Activated CD8-positive, alpha-beta memory T cell treated with anti-CD3 and anti-CD28 coated beads for 1 hour (primary cell): ENCODE measurements at places on chromosomes 4 and X.

GRCh38 chr4:187183826-187184225 lies 460.2 kb upstream of the FAT1 start:
- DNase-seq = no peak

DNA sequence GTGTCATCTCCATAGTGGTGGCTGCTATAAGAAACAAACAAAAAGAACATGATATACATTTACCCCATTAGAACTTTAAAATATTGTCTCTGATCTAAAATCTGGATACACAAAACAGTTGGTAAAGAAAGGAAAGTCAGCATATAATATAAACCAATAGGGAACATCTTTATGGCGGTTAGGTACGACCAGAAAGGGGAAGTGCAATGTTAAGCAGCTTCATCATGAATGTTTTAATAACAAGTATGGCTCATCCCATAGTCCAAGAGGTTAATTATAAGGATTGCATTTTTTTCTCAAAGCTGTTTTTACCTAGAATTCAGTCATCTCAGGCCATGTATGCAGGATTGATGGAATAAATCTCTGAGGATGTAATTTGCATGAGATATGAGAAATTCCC lies 1869.7 kb downstream of the PCDH7 start:
- no peak for DNase-seq

GRCh38 chrX:133745349-133745748 lies 240.0 kb downstream of the GPC3 start:
- DNase-seq = no peak

DNA sequence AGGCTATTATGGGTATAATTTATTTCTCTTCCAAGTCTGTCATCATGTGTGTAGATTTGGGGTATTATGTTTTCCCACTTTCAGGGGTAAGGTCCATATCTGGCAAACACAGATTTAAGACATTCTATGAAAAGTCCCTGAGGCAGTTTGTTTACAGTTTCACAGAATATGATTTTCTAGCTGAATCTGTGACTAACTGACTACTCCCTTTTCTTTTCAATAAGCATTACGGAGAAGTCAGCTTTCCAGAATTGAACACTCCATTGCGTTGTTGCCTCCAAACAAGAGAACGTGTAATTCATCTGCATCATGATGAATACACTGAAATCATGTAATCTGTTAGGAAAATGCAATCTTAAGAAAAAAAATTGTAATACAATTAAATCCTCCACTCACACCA lies 226.7 kb upstream of the SFRP2 start:
- no peak for DNase-seq

DNA sequence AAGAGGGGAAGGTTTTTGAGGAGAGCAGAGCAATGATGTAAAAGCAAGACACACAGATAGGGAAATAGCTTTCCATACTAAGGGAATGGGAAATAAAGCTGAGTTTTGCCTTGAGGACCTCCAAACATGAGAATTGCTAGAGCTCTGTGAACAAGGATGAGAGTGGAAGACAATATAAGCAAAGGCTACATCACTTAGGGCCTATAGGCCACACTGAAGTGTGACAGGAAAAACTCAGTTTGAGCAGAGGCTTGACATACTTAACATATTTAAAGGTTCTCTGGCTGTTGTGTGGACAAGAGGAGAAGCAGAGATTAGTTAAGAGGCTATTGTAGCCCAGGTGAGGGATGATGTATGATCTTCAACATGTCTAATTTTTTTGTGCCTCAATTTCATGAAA lies 5.3 kb upstream of the SRP72 start:
- no peak for DNase-seq

DNA sequence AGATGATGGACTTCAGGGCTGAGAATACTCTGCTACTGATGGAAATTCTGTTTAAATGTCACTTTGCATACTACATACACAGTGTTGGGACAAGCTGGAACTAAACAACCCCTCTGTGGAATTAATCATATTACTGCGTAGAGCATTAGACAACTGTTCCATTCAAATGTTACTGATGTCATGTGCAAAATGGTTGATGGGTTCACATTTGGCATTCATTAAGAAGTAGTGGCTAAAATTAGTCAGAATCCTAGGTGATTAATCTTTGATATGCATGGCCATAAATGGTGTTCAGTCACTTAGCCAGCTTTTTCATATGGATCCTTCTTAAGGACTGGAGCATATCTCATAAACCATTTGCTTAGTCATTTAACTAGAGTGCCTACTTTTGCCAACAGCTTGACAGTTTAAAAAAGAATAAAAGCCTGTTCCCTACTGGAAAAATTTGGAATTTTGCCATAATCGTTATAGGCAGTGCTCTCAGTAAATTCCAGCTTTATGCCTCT lies 105.2 kb downstream of the RNF150 start:
- no peak for DNase-seq

DNA sequence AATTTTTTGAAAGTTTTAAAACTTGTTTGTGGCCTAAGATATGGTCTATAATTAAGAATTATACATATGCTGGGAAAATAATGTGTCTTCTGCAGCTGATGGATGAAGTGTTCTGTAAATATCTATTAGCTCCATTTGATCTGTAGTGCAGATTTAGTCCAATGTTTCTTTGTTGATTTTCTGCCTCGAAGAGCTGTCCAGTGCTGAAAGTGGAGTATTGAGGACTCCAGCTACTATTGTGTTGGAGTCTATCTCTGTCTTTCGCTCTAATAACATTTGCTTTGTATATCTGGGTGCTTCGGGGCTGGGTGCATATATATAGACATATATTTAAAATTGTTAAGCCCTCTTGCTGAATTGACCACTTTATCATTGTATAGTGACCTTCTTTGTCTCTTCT lies 2127.3 kb downstream of the PCDH7 start:
- DNase-seq = no peak

DNA sequence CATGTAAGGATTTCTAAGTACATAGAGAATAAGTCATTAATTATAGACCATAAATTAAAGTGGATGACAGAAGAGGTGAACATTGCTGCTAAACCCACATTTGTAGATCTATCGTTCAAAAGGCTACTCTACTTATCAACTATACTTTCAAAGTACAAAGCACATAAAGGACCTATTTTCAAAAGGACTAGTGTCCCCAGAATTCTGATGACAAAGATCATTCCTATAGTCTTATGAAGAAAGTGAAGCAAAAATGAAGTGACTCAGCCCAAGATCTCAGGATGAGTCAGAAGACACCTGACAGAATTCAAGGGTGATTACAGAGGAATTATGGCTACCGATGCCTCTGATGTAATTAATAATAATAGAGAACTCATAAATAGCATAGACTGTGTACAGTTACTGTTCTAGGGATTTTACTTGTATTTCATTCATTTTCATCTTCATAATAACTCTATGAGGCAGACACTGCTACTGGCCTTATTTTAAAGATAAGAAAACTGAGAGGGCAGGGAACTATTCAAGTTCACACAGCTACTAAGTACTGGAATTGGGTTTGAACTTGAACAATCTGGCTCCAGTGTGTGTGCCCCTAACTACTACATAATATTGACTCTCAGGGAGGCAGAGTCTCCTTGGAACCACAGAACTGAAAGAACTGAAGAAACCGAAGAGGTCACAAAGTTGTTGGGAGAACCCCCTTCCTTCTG lies 17.1 kb downstream of the USP46 start:
- DNase-seq = no peak

GRCh38 chr4:168131196-168131595 lies 38.9 kb downstream of the ANXA10 start:
- DNase-seq = no peak

DNA sequence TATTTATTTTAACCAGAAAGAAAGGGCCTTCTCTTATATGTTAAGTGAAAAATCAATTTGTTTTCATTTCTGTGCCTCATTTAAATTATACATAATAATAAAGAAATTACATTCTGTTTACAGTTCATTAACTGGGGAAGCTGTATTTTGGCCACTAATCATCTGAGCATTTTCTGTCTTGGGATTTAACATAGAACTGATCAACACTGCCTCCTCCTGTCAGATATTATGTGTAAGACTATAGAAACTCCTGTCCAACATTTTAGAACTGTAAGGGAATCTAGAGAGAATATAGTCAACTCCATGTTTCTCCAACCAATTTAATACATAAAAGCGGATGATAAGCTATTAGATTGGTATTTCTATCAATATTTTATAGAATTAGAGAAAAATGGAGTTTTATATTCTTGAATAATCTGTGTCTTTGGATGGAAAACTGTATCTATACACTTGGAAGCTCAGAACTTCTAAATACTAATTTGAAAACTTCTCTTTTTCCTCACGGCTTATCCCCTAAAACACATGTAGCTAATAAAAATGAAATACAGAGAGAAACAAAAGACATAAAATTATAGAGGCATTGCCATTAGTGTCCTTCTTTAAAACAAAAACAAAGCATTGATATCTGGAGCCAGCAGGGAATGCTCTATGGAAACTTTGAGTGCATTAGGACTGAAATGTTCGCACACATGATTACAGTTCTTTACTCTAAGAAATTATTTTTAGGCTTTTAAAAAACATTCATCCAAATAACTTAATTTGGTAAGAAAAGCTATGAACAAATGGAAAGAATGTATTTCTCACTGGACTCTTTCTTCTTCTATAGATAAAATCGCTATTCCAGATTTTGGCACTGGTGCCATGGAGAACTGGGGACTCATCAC lies 33.1 kb downstream of the ENPEP start:
- DNase-seq = no peak
